ENCODE measurements at places on chromosomes 6 and 20.

DNA sequence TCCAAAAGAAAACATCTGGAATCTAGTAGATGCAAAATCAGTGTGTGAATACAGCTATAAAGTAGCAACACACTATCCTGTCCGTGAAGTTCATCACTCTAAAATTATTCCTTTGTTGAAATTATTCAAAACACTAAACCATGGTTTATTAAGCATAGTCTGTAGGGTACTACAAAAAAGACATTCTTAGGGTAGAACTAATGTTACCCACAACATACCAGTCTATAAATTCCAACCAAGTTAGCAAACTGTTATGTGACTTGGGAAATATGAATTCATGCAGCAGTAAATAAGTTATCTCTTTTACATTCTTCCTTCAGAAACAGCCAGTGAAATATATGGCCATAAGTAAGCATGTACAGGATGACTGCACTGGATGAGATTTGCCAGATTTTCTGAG is 580.3 kb upstream of the ADGRB3 start:
- H3K4me1 ChIP-seq = no peaks in the 10 kb centered on the region
- H3K4me3 ChIP-seq = no peak overlapping the region
- peaks cover 4% of the 10 kb centered on the region for H3K27me3 ChIP-seq
- H3K27ac ChIP-seq = no peak overlapping the region
- no peaks in the 10 kb centered on the region for H3K36me3 ChIP-seq
- no peak for DNase-seq

DNA sequence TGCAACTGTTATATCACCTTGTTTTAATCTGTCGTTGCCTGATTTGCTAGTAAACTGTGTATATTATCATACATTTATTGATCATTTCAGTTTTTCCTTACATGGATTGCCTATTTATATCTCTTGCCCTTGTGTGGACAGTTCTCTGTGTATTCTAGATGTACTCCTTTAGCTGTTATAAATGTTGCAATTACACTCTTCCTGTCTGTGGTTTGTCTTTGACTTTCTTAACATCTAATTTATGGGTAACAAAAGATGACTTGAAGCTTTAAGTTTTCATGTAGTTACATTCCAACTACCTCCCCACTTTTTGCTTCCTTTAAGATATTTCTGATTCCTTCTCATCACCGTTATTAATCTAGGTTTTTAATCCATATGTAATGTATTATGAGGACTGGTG is 22.6 kb downstream of the PLCB1 start:
- H3K4me3 ChIP-seq = no peak overlapping the region
- no peaks in the 10 kb centered on the region for H3K27me3 ChIP-seq
- H3K36me3 ChIP-seq = no peaks in the 10 kb centered on the region
- peaks cover 65% of the 10 kb centered on the region for H3K4me1 ChIP-seq

DNA sequence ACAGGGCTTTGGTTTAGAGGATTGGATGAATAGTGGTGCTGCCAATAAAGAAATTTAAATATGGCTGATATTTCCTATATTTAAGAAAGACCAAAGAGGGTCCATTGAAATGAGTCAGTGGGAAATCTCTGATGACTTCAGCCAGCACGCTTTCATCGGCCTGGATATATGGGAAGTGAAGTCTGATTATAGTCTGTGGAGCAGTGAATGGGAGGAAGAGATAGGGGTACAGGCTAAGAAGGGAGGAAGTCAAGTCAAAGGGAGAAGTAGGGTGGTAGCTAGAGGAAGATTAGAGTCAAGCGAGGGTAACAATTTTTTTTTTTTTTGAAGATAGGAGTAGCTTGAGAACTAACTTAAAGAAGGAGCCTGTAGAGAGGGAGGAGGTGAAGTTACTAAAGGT is 22.7 kb downstream of the SLC16A10 start:
- no peak overlapping the region for H3K4me3 ChIP-seq
- H3K27ac ChIP-seq = peak overlapping the region; percentile 95
- no peaks in the 10 kb centered on the region for H3K27me3 ChIP-seq
- no peak for DNase-seq
- no peaks in the 10 kb centered on the region for H3K36me3 ChIP-seq

DNA sequence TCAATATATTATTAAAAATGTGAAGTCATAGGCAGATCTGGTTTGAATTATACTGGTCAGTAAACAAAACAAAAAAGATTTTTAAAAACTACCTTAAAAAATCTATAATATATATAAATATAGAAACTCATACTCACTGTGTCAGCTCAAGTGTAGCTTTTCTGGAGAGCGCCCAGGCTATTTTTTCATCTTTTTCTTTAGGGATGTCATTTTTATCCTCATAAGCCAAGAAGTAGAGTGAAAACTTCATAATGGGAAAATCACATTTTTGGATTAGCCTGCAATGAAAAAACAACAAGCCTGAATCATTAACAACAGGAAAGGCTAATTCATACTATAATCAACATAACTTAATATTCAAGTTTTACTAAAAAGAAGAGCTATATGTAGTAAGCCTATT is 18.7 kb downstream of the GLO1 start:
- H3K27me3 ChIP-seq = no peaks in the 10 kb centered on the region
- DNase-seq = no peak
- H3K36me3 ChIP-seq = no peaks in the 10 kb centered on the region
- H3K27ac ChIP-seq = no peak overlapping the region

- H3K4me3 ChIP-seq = no peak overlapping the region
- no peaks in the 10 kb centered on the region for H3K36me3 ChIP-seq
- DNase-seq = no peak
- peaks cover 15% of the 10 kb centered on the region for H3K4me1 ChIP-seq
Observed at GRCh38 chr6:44039839-44040350, 87.4 kb downstream of the MRPL14 start.

DNA sequence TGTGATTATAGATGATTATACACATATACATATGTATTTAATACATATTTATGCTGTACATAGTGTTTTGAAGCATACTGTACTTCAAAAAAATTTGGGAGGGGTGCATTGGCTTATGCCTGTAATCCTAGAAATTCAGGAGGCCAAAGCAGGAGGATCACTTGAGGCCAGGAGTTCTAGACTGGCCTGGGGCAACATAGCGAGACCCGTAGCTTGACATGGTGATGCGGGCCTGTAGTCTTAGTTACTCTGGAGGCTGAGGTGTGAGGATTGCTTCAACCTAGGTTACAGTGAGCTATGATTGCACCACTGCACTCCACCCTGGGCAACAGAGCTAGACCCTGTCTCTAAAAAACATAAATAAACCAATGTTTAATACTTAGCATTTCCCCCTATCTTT is 1.6 kb upstream of the FAM110A start:
- no peak for DNase-seq
- H3K4me3 ChIP-seq = no peak overlapping the region
- H3K4me1 ChIP-seq = peaks cover 32% of the 10 kb centered on the region

DNA sequence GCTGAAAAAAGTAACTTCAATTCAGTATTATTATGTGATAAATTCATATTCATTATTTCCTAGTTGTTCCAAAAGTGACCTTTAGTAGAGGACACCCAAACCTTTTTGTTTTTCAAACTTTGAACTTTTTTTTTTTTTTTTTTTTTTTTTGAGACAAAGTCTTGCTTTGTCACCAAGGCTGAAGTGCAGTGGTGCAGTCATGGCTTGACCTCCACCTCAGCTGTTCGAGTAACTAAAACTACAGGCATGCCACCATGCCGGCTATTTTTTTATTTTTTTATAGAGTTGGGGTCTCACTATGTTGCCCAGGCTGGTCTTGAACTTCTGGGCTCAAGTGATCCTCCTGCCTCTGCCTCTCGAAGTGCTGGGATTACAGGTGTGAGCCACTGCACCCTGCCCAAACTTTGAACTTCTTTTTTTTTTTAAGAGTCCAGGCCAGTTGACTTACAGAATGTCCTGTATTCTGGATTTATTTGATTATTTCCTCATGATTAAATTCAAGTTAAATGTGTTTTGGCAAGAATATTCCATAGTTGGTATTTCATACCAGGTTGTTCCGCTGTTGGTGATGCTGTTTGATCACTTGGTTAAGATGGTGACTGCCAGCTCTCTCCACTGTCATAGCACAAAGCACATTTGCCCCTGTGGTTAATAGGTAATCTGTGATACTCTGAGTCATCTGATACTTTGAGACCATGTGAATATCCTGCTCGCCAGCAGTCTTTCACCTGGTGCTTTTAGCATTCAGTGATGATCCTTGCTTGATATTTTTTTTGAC is 48.0 kb downstream of the VAPB start:
- H3K27me3 ChIP-seq = no peaks in the 10 kb centered on the region
- no peaks in the 10 kb centered on the region for H3K36me3 ChIP-seq
- H3K4me1 ChIP-seq = peaks cover 27% of the 10 kb centered on the region
- no peak overlapping the region for H3K4me3 ChIP-seq

DNA sequence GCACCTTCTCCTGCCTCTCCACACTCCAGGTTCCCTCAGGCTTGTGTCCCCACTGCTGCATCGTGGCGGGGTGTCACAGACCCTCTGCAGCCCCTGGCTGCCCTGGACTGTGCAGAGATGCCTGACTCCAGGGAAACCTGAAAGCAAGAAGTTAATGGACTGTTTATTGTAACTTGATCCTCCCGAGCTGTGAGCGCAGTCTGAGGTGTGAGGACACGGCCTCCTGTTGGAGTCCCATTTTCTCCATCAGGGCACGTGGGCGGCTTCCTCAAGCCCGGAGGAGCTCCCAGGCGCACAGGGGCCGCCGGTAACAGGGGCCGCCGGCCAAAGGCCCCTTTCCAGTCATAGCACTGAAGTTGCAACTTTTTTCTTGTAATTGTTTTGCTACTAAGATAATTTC is 16.9 kb downstream of the RBM38 start:
- peak; percentile 67 for DNase-seq
- no peaks in the 10 kb centered on the region for H3K27me3 ChIP-seq
- H3K4me3 ChIP-seq = no peak overlapping the region
- peaks cover 22% of the 10 kb centered on the region for H3K4me1 ChIP-seq
- peak overlapping the region; percentile 82 for H3K27ac ChIP-seq

GRCh38 chr6:170449835-170450753 is 103.0 kb downstream of the PSMB1 start:
- H3K4me3 ChIP-seq = no peak overlapping the region
- no peak for DNase-seq
- peaks cover 1% of the 10 kb centered on the region for H3K4me1 ChIP-seq

Measured in gastrocnemius medialis (tissue), 4 donors.